ENCODE measurements at places on chromosomes 16 and 17.

DNA sequence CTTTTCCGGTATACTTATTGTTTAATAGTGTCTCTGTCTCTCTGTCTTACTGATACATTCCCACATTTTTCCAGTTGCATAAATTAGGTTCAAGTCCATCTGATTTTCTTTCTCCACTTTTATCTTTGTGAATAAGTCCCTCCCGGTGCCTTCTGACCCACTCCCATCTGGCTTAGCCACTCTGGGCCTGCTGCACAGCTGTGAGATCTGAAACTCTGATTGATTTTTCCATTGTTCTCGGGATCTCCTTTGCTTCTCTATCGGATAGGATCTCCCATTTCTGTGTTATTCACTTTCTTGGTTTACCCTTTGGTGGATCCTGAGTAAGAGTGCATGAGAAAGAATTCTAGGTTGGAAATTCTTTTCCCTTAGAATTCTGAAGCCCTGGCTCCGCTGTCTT lies 8.6 kb downstream of the UTP4 start:
- H3K27ac ChIP-seq, result no peak overlapping the region
- H3K4me3 ChIP-seq, result no peak overlapping the region
- H3K27me3 ChIP-seq, result no peaks in the 10 kb centered on the region
- no peak for DNase-seq

- peak overlapping the region; percentile 56 for H3K27ac ChIP-seq
- H3K27me3 ChIP-seq, result peaks cover 22% of the 10 kb centered on the region
- DNase-seq, result no peak
- no peak overlapping the region for H3K4me3 ChIP-seq
- H3K36me3 ChIP-seq, result no peaks in the 10 kb centered on the region
Observed at GRCh38 chr17:73536700-73537605, 107.3 kb downstream of the SDK2 start.

GRCh38 chr17:29726715-29727252 lies 104.1 kb upstream of the CORO6 start:
- H3K36me3 ChIP-seq, result peaks cover 8% of the 10 kb centered on the region
- no peak for DNase-seq
- H3K27ac ChIP-seq, result peak overlapping the region; percentile 74
- H3K4me3 ChIP-seq, result peak overlapping the region; percentile 38

DNA sequence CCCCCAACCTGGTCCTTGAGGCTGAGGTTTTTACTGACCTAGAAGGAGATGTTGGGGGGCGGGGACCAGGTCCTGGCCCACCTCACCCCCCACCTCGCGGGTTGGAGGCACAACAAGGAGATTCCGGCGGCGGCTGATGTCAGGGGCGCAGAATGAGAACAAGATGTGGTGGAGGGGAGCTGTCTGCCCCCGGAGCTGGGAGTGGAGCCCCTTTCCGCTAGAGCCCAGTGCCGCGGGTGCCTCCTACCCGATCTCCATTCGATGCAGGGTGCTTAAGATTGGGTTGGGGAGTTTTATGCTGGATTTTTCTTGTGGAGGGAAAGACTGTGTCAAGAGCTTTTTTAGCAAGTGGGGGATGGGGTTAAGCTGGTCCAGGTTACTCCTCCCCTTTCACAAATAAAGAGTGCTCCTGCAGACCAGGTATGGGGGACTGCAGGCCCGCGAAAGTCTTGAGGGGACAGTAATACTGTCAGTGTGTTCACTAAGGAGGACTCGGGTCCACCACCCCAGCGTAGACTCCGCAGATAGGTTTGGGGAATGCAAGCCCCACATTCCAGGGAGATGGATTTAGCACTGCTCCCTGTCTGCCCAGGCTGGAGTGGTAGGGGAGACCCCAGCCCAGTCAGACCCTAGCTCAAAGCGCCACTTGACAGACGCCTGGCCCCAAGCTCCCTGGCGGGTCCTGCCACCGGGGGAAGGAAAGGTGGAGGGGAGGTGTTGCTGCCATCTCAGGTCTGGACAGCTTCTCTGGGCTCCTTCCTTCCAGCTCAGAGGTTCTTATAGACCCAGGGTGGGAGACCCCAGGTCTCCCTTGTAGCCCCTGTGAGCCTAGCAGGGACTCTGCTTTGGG lies 2.0 kb downstream of the CACNA1G start:
- H3K27ac ChIP-seq, result no peak overlapping the region
- peaks cover 10% of the 10 kb centered on the region for H3K36me3 ChIP-seq
- peaks cover 87% of the 10 kb centered on the region for H3K27me3 ChIP-seq
- peak overlapping the region; percentile 86 for H3K4me3 ChIP-seq
- peaks cover 22% of the 10 kb centered on the region for H3K4me1 ChIP-seq
- DNase-seq, result no peak

- no peaks in the 10 kb centered on the region for H3K27me3 ChIP-seq
- H3K4me1 ChIP-seq, result no peaks in the 10 kb centered on the region
- H3K27ac ChIP-seq, result no peak overlapping the region
- DNase-seq, result no peak
- H3K36me3 ChIP-seq, result no peaks in the 10 kb centered on the region
Observed at GRCh38 chr16:5932906-5933305, 835.3 kb upstream of the EEF2KMT start.

- peak overlapping the region; percentile 68 for H3K4me3 ChIP-seq
- no peaks in the 10 kb centered on the region for H3K27me3 ChIP-seq
- H3K4me1 ChIP-seq, result peaks cover 48% of the 10 kb centered on the region
- no peak for DNase-seq
- peak overlapping the region; percentile 93 for H3K27ac ChIP-seq
- peaks cover under 1% of the 10 kb centered on the region for H3K36me3 ChIP-seq
Observed at GRCh38 chr17:67469208-67469980, 92.3 kb downstream of the PITPNC1 start.

DNA sequence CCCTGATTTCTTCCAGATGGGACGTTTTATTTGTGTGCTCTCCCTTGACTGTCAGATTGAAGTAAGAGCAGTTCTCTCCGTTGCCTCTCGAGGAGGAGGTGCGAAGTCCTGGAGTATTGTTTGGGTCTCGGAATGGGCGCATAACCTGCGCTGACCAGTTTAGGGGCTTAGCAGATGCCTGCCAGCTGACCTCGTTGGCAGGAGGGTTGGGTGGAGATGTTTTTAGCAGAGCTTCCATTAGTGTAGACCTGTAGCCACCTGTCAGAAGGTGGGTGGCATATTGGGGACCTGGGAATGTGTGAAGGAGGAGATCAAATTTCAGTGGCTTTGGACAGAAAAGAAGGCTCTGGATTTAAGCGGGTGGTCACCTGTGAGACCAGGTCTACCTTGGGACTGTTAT lies 3.6 kb downstream of the RASD1 start:
- DNase-seq, result no peak
- no peak overlapping the region for H3K4me3 ChIP-seq
- H3K27me3 ChIP-seq, result peaks cover 9% of the 10 kb centered on the region
- peaks cover 17% of the 10 kb centered on the region for H3K4me1 ChIP-seq
- peaks cover 16% of the 10 kb centered on the region for H3K36me3 ChIP-seq
- H3K27ac ChIP-seq, result peak overlapping the region; percentile 39

GRCh38 chr16:58038219-58038641 lies 12.7 kb downstream of the MMP15 start:
- DNase-seq, result no peak
- no peak overlapping the region for H3K27ac ChIP-seq
- H3K4me1 ChIP-seq, result no peaks in the 10 kb centered on the region
- H3K4me3 ChIP-seq, result no peak overlapping the region

DNA sequence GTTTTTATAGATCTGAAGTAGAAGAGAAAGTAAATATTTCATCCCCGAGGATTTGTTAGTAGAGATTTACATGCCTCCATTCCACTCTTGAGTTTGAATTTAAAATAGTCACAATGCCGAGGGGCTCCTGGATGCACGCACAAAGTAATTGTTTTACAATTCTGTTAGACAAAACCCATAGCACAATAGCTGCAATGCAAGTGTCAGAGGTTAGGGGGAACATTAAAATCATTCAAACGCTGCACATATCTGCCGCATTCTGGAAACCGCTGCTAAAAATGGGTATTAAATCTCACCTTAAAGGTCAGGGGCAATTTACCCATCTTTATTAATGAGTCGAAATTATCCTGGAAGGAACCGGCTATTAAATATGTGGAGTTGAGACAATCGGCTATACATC lies 528.5 kb upstream of the HSBP1 start:
- H3K4me1 ChIP-seq, result no peaks in the 10 kb centered on the region
- H3K4me3 ChIP-seq, result no peak overlapping the region
- H3K27ac ChIP-seq, result no peak overlapping the region
- H3K27me3 ChIP-seq, result peaks cover 21% of the 10 kb centered on the region

DNA sequence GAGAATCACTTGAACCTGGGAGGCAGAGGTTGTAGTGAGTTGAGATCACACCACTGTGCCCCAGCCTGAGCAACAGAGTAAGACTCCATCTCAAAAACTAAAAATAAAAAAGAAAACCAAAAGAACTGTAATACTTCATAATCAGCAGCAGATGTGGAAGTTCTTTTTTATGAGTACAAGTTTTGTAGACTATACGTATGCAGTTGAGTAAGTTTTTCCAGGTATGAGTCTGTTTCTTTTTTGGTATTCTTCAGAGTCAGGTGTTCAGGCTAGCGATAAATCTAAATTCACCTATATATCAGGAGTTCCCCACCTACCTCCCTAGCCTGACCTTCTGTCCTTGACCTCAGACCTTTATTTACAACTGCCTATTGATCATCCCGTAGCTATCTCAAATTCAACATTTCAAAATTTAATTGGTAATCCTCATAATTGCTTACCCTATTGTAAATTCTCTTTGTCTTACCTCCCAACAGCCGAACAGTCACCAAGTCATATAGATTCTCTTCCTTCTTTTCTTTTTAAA lies 10.7 kb downstream of the DCTN5 start:
- no peak overlapping the region for H3K4me3 ChIP-seq
- no peak overlapping the region for H3K27ac ChIP-seq
- no peaks in the 10 kb centered on the region for H3K27me3 ChIP-seq
- DNase-seq, result no peak

- no peaks in the 10 kb centered on the region for H3K36me3 ChIP-seq
- no peak for DNase-seq
- H3K4me1 ChIP-seq, result no peaks in the 10 kb centered on the region
- H3K27ac ChIP-seq, result no peak overlapping the region
Observed at GRCh38 chr16:52251495-52251894, 295.4 kb downstream of the TOX3 start.

DNA sequence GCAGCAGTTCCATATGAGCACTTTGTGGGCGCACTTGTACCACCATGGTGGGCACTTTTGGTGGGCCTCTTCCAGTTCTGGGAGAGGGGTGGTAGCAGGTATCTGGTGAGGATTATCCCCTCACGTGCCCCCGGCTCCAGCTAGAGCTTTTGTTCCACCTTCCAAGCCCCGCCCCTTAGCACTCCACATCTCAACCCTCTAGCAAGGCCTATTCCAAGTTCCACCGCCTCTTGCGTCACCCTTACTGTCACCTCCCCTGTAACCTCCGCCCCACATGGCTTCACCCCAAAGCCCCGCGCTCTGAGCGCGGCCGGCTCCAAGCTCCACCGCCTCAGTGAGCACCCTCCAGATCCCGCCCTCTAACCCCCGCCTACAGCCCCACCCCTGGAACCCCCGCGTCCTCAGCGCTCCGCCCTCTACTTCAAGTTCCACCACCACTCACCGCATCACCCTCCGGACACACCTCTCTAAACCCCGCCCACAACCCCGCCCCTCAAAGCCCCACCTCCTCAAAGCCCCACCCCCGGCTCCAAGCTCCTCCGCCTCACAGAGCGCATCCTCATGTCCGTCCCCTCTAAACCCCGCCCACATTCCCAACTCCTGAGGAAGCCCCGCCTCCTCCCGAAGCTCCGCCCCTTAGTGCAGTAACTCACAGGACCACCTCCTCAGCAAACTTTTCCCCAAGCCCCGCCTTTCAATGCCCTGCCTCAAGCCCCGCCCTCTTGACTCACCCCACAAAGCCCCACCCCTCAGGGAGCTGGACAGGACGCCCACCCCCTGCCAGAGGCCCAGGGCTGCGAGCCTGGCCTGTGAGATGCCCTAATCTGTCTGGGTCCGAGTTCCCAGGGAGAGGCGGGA lies 11.1 kb downstream of the SCN4A start:
- DNase-seq, result no peak
- no peak overlapping the region for H3K4me3 ChIP-seq

DNA sequence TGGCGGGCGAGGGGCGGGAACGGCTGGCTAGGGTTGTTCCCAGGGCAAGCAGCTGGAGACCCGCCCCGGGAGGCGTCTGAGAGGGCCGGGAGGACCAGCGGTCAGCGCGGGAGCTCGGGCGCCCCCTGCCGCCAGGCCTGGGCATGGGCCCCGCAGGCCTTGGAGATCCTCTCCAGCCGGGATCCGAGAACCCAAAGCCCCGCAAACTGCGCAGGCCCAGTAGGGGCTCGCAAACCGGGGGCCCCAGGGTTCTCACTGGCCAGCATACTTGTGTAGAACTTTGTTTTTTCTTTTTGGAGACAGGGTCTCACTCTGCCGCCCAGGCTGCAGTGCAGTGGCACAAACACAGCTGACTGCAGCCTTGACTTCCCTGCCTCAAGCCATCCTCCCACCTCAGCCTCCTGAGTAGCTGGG lies 20.8 kb upstream of the ZNF423 start:
- H3K4me3 ChIP-seq, result no peak overlapping the region
- H3K4me1 ChIP-seq, result peaks cover 2% of the 10 kb centered on the region
- no peak for DNase-seq
- no peaks in the 10 kb centered on the region for H3K36me3 ChIP-seq

DNA sequence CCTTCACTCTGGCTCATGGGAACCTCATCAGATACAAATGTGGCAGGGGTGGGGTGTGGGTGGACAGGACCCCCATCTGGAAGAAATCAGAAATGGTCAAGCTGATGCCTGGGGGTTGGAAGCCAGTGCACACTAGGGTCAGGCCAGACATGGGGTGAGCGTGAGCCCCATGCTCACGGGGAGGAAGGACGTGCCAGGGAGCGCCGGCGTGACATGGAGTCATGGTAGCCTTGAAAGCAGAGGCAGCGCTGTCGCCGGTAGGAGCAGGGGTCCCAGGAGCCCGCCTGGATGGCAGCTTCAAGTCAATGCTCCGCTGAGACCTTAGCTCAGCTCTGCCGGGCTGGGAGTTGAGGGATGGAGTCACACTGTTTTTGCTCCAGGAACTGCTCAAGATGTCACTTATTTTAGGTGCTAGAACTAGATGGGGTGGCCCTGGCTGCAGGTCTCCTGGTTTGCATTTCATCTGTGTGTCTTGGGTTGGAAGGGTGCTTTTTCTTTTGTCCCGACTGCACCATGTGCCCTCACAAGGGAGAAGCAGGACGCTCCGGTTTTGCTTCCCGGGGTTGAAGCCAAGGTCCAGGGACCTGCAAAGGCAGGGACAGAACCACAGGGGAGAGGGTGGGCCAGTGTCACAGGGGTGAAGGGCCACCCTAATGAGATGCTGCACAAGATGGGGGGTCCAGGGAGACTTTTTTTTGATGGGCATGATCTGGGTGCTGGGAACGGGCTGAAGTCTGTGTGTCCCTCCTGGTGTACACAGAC lies 51.4 kb downstream of the USP22 start:
- DNase-seq, result no peak
- no peaks in the 10 kb centered on the region for H3K27me3 ChIP-seq
- peaks cover 4% of the 10 kb centered on the region for H3K4me1 ChIP-seq
- no peak overlapping the region for H3K4me3 ChIP-seq

Data from effector memory CD8-positive, alpha-beta T cell (primary cell).